ENCODE measurements at places on chromosomes 13 and 19. TPM values are rescaled to one million over a fixed set of nuclear protein-coding genes. Genes with fewer than 3 reads are reported as not detected.
A peak's percentile ranks its signal among the peaks of the same experiment; 100 is the strongest.

DNA sequence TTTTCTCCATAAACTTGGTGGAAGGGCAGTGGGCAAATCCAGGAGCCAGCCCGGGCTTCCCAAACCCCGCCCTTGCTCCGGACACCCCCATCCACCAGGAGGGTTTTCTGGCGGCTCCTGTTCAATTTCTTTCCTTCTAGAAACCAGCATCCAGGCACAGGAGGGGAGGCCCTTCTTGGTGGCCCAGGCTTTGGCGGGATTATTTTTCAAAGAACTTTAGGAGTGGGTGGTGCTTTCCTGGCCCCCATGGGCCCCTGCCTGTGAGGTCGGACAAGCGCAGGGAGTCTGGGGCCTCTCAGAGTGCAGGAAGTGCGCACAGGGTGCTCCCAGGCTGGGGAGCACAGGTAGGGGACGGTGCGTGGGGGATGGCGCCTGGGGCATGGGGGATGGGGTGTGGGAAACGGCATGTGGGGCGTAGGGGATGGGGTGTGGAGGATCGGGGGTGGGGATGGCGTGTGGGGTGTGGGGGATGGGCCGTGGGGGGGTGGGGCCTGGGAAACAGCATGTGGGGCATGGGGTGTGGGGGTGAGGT is 396 bp downstream of the F7 start:
- no peak for DNase-seq

DNA sequence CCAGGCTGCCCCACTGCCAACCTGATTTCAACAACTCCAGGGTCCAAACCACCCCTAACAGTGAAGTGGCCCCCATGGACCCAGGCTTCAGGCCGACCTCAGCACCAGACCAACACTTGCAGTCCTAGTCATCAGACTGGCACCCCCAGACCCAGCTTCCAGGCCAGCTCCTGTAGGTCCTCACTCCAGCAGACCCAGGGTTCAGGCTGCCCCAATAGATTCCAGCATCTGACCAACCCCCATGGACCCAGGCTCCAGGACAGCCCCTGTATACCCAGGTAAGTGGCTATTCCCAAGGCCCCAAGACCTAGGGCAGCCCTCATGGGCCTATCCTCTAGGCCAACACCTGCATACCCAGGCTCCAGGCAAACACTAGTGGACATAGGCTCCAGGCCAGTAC is 193.8 kb upstream of the OBI1 start:
- no peak for DNase-seq

DNA sequence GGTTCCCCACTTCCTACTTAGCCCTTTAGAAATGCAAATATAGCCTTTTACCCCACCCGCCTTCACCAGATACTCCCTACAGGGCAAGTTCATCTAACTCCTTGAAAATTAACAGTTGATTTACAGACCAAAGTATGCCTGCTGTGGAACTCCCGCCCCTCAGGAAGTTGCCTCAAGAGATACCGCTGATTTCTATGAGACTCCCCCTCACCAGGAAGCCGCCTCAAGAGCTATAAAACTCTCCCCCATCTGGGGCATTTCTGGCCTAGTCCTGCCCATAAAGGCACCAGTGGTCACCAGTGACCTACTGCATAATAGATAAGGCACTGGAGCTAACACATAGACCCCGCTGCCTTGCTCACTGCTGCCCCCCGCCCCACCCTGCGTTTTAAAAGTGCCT is 201.7 kb upstream of the UBL3 start:
- DNase-seq, result no peak

Gene ACER1
- not detected for total RNA-seq

GRCh38 chr13:75960538-75960994 is 324.4 kb downstream of the LMO7 start:
- DNase-seq, result no peak

Gene TUBA3C
- not detected for total RNA-seq

Gene IRGC
- not detected for total RNA-seq

- DNase-seq, result peak; percentile 40
Observed at GRCh38 chr13:106899442-106899841, 331.5 kb upstream of the ARGLU1 start.

GRCh38 chr13:48629277-48629676 is 24.5 kb upstream of the CYSLTR2 start:
- no peak for DNase-seq

DNA sequence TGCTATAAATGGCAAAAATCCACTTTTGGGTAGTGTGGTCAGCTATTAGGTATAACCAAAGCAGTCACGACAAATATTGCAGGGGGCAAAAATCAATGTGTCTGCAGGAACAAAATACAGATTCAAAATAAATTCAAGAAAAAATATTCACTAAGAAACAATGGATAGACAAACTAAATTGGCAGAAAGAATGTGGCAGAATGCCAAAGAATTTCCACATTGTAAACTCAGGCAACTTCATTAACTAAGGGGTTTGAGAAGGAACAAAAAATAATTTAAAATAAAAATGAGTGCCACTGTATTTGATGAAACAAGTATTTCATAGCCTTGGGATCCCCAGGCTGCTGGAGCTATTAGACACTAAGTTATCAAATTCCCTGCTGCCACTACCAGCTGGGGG is 193.1 kb downstream of the VWA8 start:
- DNase-seq, result no peak

Gene HCN2
- total RNA-seq, result 3.9 TPM

DNA sequence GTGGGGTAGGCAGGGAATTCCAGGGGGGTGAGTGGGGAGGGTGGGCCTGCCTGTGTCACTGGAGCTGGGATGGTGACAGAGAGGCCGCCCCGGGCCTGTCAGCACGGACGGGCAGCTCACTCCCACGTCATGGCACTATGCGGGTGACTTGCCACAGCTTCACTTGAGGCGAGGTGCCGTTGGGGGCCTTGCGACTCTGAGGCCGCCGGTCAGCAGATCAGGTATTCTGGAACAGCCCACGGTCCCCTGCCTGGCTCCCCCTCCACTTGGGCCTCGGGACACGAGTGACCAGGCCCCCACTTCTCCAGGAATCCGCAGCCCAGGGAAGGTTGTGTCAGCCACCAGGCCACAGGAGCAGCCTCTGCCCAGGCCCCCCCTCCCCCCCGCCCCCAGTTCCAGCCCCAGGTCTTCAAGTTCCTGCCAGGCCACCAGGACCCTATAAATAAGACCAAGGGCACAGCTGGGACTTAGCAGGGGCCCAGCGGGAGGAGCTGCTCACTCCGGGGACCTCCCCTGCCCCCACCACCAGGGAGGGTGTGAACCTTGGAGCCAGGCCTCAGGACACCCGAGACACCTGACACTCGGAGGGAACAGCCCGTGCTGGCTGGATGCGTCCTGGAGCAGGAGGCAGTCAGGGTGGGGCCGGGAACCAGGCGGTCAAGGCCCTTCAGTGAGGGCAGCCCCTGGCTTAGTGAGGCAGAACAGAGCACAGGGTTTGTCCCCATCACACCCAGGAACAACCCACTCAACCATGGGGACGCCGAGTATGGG is 2.7 kb upstream of the MIDN start:
- peak; percentile 75 for DNase-seq

GRCh38 chr13:93477238-93477637 is 250.6 kb downstream of the GPC6 start:
- no peak for DNase-seq

All from Caco-2 (cell line).